ENCODE measurements at places on chromosomes 13 and 19. TPM values are rescaled to one million over a fixed set of nuclear protein-coding genes. Genes with fewer than 3 reads are reported as not detected.

- no peak for DNase-seq
Measured at GRCh38 chr19:45075301-45076028, 813 bp downstream of the ZNF296 start.

- peak; percentile 64 for DNase-seq
Measured at GRCh38 chr13:67299072-67299635, 69.0 kb upstream of the PCDH9 start.

DNA sequence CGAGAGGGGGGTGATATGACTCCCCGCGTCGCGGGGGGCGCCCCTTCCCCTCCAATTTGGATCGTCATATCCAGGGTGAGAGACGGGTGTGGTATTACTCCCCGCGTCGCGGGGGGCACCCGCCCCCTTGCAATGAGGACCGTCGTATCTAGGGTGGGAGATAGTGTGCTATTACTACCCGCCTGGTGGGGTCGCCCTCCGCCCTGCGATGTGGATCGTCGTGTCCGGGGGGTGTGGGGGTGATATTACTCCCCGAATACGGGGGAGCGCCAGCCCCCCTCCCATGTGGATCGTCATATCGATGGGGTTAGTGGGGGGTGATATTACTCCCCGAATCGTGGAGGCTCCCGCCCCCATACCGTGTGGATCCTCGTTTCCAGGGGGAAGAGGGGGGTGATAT lies 29.2 kb upstream of the RGCC start:
- no peak for DNase-seq

Gene TYROBP
- not detected for total RNA-seq

Gene NLRP12
- total RNA-seq, result not detected

DNA sequence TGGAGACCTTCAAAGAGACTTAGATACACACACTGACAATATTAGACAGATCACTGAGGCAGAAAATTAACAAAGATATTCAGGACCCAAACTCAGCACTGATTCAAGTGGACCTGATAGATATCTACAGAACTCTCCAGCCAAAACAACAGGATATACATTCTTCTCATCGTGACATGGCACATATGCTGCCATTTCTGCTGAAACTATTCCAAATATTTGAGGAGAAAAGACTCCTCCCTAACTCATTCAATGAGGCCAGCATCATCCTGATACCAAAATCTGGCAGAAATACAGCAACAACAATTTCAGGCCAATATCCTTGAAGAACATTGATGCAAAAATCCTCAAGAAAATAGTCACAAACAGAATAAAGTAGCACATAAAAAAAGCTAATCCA lies 53.3 kb downstream of the TRPC4 start:
- no peak for DNase-seq

DNA sequence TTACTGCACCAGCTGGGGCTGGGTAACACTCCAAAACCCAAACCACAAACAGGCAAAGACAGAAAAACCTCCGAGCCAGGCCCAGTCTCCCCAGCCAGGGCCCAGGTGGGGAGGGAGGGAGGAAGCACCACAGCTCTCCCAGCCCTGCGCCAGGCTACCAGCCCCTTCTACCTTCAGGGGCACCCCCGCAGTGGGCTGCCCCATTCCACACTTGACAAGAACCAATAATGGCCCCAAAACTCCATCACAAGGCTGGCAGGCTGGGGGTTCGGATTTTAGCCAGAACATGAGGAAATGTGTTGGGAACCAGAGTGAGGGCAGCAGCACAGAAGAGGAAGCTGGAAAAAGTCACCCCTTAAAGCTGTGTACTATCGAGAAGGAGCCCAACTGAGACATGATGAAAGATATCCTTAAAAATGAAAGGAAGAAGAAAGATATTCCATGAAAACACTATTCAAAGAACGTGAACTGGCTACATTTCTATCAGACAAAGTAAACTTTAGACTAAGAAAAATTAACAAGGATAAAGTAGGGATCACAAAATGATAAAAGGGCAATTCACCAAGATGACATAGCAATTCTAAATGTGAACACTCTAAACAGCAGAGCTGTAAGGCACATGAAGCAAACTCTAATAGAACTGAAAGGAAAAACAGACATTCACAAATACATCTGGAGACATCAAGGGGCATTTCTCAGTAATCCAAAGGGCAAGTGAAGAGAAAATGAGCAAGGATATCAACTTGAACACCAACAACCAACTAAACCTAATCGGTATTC lies 12.9 kb downstream of the TUBGCP3 start:
- DNase-seq, result no peak

DNA sequence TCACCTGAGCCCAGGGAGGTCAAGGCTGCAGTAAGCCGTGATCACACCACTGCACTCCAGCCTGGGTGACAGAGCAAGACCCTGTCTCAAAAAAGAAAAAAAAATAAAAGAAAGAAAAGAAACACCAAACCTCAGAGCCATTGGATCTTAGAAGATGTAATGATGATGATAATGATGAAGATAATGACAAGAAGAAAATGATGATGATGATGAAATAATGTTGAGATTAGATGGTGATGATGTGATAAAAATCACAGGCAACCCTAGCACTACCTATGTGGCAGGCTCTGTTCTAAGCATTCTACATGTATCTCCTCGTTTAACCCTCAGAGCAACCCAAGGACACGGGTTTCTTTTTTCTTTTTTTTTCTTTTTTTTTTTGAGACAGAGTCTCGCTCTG lies 20.1 kb upstream of the HNRNPUL1 start:
- DNase-seq, result no peak

DNA sequence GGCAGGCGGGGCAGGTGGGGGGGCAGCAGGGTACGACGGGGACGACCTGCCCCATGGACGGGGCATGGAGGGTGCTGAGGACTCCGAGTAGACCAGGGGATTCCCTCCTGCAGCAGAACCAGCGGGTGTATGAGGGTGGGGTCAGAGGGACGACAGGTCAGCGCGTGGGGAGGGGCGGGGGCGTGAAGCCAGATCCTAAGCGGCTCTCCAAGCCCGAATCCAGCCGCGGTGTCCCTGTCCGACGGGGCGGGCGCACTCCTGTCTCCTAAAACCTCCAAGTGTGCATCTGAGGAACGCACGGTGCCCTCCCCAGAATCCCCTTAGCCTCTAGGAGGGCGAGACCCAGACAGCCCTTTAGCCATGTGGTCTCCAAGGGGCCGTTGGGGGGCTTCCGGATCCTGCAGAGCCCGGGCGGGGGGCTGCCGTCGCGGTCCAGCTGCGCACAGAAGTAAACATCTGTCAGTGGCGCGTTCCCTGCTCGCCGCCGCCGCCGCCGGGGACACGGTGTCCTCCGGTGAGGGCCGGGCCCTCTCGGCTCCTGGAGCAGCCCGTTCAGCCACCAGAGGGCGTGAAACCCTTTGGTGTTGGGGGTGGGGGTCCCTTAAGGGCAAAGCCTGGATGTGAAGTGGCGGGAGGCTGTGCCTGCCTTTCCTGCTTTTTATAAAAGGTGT lies 730 bp downstream of the NRTN start:
- DNase-seq, result peak; percentile 21

GRCh38 chr13:44660050-44660449 lies 83.9 kb upstream of the TSC22D1 start:
- peak; percentile 14 for DNase-seq

- no peak for DNase-seq
Measured at GRCh38 chr19:39514840-39515550, at the start of gene SELENOV. SELENOV (plus strand) TSS chr19:39515139; CDS start chr19:39515213, 74 bp downstream.

Gene MBD3L2
- total RNA-seq, result not detected

DNA sequence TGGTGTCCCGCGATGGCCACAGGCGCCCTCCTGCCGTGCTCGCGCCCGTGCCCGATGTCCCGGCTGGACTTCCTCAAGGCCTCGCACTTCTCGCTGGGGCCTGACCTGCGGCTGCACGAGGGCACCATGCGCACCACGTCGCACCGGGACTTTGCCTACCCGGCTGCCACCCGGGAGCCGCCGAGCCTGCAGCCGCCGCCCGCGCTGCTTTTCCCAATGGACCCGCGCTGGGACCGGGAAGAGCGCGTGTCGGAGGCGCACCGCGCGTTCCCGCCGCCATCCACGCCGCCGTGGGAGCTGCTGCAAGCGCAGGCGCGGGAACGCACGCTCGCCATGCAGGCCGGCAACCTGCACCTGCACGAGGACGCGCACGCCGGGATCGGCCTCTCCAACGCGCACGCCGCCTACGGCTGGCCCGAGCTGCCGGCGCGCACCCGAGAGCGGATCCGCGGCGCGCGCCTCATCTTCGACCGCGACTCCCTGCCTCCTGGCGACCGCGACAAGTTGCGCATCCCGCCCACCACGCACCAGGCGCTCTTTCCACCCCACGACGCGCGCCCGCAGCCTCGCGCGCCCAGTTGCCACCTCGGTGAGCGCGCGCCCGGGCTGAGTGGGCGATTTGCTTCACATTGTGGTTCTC lies 12.1 kb upstream of the PEX11G start:
- DNase-seq, result peak; percentile 72

- DNase-seq, result no peak
Measured at GRCh38 chr13:63393112-63393511, 1977.5 kb upstream of the PCDH20 start.

Gene UNC13A
- not detected for total RNA-seq

DNA sequence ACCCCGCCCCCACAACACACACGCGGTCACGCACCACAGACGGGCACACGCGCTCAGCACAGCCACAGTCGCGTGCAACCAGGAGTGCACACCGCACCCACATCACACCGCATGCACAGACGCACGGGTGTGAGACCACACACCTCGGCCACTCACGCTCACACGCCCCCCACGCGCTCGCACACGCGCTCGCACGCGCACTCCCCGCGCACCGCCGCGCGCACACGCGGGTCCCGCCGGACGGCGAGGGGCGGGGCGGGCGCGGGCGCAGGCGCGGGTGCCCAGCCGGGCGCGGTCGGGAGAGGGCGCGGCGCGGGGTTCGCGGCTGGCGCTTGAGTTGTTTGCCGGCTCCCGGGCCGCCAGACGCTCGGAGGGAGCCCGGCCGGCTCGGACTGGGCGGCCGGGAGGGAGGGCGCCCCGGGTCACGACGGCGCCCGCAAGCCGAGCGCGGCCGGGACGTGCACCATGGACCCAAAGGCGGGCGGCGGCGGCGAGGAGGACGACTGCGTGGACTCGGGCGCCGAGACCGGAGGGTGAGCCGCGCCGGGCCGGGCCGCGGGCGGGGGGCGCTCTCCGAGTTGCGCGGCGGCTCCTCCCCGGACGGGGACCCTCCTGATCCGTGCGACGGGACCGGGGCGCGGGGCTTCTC lies at the start of gene FAM124A:
FAM124A (plus strand) TSS at position 362 of the 649 bp plus-strand sequence; CDS start at position 466, 104 bp downstream.
- no peak for DNase-seq

DNA sequence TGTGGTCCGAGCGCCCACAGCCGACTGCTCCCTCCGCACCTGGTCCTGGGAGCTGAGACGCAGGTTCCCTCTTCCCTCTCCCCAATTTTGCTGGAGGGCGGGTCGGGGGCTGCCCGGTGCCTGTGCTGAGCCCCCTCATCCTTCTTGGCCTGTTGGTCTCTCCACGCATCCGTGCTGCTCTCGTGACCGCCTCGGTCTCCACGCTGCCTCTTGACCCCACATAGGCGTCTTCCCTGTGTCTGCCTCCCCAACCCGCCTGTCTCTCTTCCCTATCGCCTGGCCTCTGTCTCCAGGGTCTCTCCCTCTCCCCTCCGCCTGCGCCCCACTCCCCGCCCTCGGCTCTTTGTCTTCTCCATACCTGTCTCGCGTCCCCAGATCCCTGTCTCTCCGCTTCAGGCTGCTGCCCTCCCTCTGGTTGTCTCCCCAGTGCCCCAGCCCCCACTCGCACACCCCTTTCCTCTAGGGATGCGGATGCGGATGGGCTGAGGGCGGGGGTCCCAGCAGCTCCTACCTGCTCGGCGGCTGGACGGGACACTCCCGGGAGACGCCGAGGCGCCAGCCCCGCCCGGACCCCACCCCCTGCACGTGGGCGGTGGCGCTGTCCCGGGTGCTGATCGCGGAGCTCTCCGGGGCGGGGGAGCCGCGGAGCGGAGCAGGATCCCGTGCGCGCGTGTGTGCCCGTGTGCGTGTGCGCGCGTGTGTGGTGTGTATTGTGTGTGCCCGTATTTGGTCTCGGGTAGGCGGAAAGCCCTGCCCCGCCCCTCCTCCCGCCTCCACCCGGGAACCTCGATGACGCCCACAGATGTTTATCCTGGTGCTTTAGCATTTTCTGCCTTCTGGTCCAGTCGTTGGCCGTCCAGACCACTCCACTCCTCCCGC lies at the start of gene SYT5:
SYT5 (minus strand) TSS at position 684 of the 879 bp plus-strand sequence. CDS start 1,248 bp downstream, outside the sequence.
- peak; percentile 38 for DNase-seq

Gene COL5A3
- total RNA-seq, result 0.33 TPM

DNA sequence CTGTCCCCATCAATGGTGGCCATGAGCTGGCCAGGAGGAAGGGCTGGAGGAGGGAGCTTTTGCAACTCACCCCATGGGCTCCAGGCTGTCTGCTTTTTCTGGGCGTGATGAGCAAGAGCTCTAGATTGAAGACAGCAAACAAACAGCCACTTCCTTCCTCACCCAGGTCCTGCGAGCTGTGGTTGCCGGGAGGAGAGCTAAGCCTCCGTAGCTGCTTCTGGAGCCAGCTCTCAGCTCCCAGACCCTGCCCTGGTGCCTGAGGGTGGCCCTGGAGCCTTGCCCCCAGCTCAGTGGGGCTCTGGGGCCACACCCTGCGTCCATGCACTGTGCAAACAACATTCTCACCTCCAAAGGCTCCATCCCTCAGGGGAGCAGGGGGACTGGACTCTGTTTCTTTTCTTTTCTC lies 6.2 kb downstream of the MYO1F start:
- DNase-seq, result no peak

GRCh38 chr13:68846663-68847062 lies 1261.0 kb upstream of the ATXN8OS start:
- DNase-seq, result no peak

DNA sequence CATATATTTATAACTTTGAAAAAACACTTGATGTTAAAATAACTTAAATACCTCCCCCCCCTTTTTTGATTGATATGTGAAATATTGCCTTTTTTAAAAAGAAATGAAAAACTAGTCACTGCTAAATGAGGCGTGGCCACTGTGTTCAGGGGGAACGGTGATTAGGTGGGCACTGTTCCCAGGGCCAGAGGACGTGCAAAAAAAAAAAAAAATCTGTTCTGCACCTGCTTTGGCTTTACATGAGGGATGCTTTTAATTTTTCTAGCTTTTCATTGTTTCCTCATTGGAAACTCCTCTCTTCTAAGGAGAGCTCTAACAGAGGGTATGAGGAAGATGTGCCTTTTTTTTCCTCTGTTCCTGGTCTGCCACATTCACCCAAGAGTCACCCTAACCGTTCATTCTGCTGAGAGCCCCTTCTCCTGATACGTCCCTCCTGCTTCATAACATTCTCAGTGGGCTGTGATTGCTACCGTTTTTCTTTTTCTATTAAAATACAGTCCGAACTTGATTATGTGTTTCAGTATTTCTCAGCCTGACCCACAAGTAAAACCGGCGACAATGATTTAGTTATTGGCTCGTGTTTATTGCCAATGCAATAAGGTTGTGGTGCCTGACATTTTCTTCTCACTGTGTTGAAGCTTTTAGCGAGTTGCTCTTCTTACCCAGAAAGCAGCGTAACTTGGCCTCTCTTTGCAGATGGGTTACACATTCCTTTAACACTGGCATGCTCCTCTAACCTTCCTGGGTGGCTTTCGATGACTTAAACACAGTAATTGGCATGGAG lies 64.8 kb upstream of the ZNF536 start:
- DNase-seq, result no peak

DNA sequence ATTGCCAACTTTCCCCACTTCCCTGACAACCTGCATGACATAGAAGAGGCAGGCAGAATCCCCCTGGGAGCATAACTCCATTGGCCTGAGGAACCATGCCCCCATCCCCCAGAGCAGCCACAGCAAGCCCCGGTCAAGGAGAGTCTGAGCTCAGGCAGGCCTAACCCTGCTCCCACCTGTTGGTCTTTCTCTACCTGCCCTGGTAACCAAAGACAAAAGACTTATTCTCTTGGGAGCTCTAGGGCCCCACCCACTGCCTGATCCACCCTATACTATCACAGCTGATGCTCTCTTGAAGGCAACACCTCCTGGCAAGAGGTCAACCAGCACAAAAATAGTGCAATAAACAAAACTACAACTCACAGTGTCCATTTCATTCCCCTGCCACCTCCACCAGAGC lies 59.3 kb downstream of the TNFSF13B start:
- peak; percentile 6 for DNase-seq
